ENCODE measurements at places on chromosomes 12 and 14.

- DNase-seq, result no peak
Measured at GRCh38 chr14:53848854-53849253, 107.8 kb downstream of the BMP4 start.

DNA sequence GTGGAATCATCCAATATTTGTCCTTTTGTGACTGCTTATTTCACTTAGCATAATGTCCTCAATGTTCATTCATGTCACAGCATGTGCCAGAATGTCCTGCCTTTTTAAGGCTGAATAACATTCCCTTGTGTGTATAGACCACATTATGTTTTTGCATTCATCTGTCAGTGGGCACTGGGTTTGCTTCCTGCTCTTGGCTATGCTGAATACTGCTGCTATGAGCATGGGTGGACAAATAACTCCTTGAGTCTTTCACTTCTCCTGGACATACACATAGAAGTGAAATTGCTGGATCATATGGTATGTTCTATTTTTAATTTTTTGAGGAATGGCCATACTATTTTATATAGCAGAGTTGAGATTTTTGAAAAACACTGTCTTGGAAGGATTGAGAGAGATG, 46.9 kb downstream of the GPR68 start:
- no peak for DNase-seq

GRCh38 chr12:77949943-77950342, 119.2 kb downstream of the NAV3 start:
- DNase-seq, result no peak

DNA sequence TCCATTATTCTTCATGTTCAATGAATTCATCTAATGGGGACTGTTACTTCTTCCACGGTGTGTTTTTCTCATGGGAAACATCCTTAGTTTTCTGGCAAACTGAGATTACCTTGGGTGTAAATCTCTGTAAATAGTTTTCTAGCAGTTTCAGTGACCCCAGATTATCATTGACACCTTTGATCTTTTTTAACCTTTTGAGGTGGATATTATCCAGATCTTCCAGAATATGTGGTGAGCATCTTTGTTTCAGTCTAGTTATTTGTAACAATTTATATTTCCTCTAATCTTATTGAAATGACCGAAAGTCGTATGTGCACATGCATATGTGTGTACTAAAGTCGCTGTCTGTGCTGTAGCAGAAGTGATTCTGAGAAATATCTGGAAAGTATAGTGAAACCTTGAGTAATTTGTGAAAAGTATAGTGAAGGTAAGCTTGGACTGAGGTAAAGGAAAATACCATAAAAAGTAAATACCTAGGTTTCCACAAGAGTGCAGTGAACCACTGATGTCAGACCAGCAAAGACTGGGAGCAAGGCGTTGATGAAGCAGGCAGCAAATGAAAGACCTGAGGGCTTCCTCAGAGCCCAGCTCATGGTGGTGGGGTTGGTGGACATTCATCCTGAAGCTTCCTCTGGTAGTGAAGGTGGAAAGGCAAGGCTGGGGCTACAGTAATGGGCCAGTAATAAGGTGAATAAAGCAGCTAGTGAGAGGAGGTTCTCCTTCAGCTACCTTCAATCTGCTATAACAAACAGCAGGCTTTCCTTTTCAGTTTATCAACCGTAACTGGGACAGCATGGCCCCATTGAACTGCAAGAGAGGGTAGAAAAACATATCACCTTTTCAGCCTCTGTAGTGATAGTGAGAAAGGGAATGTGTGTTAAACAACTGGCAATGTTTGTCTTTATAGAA, 480.2 kb upstream of the FBXO33 start:
- DNase-seq, result no peak

DNA sequence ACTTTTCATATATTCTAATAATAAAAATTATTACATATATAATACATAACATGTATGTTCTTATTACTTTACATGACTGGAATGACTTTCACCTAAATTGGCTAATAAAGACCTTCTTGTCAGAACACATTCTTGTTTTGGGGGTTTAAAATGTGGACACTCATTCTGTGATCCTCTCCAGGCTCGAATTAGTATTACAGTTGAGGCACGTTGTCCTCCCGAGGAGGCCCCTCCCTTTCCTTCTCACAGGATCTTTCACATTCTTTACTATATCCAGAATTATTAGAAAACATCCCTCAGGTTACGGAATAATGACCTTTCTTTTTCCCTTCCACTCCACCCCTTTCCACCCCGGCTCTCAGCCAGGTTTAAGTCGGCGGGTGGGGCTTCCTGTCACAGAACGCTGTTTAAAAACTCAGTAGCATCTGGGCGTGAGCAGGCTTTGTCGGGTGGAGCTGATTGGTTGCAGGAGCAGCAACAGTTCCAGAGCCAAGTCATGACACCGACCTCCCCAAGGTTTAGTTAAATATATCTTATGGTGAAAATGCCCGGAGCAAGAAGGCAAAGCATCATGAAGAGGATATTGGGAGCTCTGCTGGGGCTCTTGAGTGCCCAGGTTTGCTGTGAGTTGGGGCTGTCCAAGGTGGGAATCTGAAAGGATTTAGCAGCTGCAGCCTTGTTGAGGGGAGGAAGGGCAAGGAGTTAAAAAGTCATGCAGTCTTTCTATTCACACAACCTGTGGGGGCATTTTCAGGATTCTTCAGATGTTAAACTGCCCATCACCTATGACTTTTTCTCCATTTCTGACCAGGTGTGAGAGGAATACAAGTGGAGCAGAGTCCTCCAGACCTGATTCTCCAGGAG, 396.7 kb upstream of the OR4E1 start:
- peak; percentile 81 for DNase-seq

- no peak for DNase-seq
Measured at GRCh38 chr12:14618983-14619382, 51.3 kb upstream of the PLBD1 start.

DNA sequence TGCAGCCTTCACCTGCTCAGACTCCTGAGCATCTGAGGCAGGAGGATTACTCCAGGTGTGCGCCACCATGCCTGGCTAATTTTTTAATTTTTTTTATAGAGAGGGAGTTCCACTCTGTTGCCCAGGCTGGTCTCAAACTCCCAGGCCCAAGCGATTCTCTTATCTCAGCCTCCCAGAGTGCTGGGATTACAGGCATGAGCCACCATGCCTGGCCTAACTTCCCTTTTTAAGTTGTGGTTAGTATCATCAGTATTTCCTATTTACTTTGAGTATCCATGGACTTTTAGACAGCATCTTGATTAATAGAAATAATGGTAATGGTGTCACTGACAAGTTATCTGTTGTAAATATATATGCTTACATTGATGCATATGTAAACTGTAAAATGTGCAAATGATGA, 116.9 kb downstream of the FGD4 start:
- no peak for DNase-seq

DNA sequence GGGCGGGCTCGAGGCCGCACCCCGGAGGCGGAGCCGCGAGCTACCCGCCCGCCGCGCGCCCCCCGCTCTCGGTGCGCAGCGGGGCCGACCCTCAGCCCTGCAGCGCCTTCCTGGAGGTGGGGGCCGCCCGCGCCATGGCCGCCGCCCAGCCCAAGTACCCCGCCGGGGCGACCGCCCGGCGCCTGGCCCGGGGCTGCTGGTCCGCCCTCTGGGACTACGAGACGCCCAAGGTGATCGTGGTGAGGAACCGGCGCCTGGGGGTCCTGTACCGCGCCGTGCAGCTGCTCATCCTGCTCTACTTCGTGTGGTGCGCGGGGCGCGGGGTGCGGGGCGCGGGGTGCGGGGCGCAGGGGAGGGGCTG, at the start of gene P2RX2:
Gene P2RX2 (plus strand): TSS at position 94 of the 361 bp plus-strand sequence. CDS start 41 bp downstream, at position 135.
- DNase-seq, result no peak

GRCh38 chr14:63192085-63192484, 12.2 kb upstream of the RHOJ start:
- no peak for DNase-seq

GRCh38 chr12:61854902-61855301, 405.3 kb upstream of the USP15 start:
- DNase-seq, result no peak

DNA sequence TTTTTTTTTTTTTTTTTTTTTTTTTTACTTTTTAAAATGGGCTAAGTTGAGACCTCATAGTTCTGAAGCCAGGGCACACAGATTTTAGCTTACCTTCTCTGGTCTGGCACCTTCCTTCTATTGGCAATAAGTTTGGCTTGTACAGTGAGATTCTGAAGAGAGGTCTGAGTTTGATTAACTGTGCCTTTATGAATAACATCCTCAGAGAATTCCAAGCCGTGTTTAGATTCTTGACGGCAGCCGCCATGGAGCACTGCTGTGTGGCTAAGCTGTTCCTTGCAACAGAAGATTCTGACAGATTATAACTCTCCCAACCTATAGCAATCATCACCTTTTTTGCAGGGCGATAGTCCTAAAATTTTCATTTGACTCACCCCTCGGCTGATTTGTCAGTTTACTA, 354.9 kb upstream of the FAR2 start:
- no peak for DNase-seq

DNA sequence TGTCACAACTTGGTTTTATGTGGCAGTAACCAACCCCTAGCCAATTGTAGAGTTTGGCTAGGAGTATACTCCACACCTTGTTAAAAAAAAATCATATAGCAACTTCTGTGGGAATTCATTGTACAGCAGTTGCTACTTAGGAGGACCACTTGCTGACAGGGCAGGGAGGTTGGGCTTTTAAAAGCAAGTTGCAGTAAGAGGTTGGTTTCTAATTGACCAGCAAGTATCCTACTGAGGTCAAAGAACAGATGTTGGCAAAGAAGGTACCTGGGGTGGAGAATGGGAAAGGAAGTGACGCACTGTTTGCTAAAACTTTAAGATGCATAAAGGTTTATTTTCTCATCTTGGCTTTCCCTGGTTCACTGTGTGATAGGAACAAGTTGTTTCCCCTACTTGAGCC, 104.6 kb downstream of the TBX3 start:
- DNase-seq, result no peak

- no peak for DNase-seq
Measured at GRCh38 chr14:53692885-53693284, 263.7 kb downstream of the BMP4 start.

- DNase-seq, result no peak
Measured at GRCh38 chr14:51527073-51527472, 124.6 kb upstream of the FRMD6 start.

GRCh38 chr12:53750812-53751335, 905 bp downstream of the CISTR start:
- peak; percentile 72 for DNase-seq

- no peak for DNase-seq
Measured at GRCh38 chr12:123690191-123690840, 19.4 kb downstream of the TCTN2 start.

DNA sequence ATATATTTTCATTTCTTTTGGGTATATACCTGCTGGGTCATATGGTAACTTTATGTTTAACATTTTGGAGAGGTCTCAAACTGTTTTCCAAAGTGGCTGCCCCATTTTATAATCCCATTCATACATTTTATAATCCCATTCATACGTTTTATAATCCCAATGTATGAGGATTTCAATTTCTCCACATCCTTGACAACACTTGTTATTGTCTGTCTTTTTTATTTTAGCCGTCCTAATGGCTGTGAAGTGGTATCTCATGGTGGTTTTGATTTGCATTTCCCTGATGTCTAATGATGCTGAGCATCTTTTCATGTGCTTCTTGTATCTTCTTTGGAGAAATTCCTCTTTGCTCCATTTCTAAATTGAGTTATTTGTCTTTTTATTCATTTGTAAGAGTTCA, 6.7 kb upstream of the CFL2 start:
- no peak for DNase-seq

DNA sequence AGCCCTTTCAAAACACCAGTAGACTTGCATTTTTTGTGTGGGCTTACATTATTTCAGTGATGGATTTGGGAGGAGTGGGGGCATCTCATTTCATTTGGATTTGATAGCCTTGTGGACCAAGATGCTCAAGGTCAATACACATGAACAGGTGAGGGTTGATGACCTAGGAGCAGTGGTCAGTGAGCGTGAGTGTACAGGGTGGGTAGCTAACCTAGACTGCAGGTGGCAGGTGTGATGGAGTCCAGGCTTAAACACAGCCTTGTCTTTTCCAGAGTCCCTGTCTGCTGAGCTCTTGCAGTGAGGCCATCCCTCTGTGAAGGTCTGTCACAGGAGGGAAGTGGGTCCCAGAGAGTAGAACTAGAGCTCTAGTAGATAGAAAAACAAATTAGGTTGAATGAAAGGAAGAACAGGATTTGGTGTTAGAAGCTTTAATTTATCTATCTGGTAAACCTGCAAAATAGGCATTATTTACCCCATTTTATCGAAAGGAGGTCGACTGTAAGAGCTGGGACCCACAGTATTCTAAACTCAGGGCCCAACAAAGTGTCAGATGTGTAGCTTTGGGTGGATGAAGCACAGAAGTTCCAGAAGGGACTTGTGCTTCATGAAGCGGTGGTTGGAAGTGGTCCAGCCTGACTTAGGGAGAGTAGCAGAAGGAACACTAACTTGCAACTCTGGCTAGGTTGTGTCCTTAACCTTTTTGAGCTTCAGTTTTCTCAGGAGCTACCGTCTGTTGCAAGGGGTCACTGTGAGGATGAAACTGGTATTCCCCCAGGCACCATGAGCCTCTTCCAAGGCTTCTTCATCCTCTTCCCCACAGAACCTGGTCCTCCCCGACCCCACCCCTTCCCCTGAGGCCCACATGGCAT, 18.2 kb downstream of the RPS6KL1 start:
- no peak for DNase-seq

DNA sequence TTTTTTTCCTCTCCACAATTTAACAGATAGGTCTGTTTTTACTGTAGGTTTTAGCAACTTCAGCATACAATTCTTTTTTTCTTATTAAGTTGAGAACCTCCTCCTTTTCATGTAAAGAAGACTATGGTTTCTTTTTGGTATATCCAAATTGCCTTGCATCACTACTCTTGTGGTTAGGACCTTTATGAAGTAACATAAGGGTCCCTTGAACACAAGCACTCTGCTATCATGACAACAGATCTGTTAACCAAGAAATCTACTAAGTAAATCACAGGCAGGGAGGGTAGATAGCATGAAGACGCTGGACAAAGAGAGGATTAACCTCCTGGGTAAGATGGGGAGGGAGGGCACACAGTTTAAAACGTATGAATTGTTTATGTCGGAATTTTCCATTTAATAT, 380.6 kb downstream of the CCDC91 start:
- no peak for DNase-seq

DNA sequence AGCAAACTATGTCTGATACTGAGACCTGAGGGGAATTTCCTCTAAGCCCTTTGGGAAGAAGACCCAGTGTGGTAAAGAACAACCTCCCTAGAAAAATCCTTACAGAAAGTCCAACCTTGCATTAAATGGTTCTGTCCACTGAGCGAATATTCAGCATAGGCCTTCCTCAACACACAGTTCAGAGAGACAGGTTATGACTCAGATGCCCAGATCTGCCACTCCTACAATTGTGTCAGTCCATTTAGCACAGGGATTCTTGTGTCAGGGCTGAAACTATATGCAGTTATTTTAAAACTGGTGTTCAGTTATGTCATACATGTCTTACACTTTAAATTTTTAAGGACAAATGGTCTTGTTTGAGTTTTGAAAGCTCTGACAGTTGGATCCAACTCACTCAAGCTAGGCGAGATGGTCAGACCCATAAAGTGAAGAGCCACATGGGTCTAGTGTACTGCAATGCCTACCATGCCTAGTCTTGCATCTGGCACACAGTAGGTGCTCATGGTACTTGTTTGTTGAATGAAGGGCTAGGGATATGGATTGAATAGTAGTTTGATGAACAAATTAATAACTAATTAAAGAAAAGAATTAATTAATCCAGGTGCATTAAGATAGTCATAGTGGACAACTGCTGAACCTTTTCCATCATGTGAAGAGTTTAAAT, 207.5 kb upstream of the PWP1 start:
- DNase-seq, result no peak
